ENCODE measurements at places on chromosomes 7 and 10.
A peak's percentile ranks its signal among the peaks of the same experiment; 100 is the strongest.

- DNase-seq, result peak; percentile 75
Measured at GRCh38 chr7:1432411-1433082, 26.7 kb downstream of the MICALL2 start.

GRCh38 chr7:135784013-135784412, 35.4 kb upstream of the FAM180A start:
- no peak for DNase-seq

DNA sequence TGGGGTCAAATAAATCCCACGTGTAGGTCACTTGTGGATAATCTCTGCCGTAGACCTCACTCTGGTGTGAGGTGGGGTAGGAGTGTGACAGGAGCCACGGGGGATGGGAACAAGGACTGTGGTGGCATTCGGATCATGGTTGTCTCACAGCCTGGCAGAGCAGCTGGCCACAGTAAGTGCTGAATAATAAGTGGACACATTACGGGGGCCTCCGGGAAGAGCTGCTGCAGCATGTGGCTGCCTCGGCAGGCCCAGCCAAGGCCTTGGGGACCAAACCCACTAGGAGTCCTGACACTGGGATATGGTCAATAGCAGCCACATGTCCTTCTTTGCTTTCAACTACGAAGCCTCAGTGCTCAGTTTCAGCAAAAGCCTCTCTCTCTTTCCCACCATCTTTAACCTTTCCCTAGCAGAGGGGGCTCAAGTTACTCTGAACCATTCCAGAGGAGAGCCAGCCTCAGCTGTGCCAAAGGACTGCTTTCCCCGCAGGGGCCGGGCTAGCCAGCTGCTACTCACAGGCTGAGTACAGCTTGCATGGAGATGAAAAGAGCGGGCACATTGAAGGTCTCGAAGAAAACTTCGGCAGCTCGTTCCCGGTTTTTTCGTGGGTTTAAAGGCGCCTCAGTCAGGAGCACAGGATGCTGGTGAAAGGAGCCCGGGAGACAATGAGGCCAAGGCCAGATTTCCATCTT, 17.3 kb downstream of the ACTR1A start:
- DNase-seq, result no peak

DNA sequence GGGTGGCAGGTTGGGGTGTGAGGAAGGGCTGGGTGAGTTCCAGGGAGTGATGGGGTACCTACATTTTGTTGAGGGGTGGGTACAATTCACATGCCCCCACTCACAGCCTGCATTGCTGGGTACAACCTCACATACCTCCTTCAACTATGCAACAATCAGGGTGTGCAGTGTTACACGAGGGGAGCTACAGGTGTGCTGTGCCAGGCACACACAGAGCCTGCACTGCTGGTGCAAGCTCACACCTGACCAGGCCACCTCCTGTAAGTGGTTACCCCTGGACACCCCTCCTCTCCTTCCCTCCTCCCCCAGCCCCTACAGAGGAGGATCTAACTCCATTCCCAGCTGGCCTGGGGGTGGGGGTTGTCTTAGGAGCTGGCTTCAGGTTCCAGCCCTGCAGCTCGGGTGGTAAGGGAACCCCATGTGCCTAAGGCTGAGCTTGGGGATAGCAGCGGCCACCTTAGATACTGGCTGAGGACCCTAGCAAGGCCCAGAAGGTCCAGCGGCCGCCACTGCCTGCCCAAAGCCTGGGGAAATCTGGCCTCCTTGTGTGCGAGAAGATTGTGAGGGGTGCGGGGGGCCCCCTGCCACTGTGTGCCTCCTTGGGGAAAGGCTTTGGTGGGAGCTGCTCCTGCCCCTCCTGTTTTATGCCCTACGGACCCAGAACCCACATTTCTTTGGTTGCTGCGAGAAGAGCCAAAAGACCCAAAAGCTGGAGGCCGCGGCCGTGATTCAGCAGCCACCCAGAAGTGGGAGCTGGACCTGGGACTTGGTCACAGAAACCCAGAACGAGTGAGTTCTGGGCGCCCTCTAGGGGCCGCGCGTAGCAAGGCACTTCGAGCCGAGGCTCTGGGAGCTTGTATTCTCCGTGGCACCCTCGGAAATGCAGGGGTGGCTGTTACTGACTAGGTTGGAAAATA, 10.8 kb downstream of the TLX1 start:
- DNase-seq, result peak; percentile 66
